ENCODE measurements at places on chromosomes 3 and 15.

DNA sequence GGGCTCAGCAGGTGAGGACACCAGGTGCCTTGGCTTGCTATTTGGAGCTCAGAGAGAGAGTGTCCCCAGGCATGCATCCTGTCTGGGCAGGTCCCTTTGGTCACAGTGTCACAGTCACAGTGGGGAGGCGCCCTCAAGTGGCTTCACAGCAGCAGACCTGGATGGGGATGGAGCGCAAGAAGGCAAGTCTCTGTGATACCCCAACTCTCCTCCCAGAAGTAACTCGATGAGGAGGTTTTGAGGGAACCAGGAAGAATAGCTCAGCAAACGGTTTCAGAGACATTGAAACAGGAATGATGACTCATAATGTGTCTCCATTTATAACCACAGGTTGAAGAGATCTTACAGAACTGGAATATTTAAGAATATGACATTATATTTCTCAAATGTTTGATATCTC lies 66.5 kb upstream of the SH3GL3 start:
- peaks cover 37% of the 10 kb centered on the region for H3K27me3 ChIP-seq
- DNase-seq = no peak
- H3K4me3 ChIP-seq = no peak overlapping the region
- H3K36me3 ChIP-seq = no peaks in the 10 kb centered on the region

DNA sequence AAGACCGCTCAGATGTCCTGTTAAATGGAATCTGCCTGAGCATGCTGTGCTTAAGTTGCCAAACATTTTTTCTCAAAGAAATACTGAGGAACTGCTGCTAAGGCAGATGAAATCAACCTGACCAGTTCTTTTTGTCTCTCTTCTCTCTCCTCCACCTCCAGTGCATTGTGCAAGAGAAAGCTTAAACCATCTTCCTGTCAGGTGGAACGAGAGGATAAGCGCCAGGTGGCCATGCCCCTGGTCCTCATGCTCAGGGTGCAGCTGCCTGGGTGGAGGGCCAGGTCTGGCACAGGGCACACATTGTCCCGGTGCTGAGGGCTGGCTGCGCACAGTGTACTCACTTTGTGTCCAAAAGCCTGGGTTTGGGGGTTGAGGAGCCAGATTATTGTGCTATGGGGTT lies 176.2 kb upstream of the TP63 start:
- H3K36me3 ChIP-seq = no peaks in the 10 kb centered on the region
- H3K27ac ChIP-seq = no peak overlapping the region
- no peak overlapping the region for H3K4me3 ChIP-seq
- no peaks in the 10 kb centered on the region for H3K4me1 ChIP-seq
- H3K27me3 ChIP-seq = no peaks in the 10 kb centered on the region

DNA sequence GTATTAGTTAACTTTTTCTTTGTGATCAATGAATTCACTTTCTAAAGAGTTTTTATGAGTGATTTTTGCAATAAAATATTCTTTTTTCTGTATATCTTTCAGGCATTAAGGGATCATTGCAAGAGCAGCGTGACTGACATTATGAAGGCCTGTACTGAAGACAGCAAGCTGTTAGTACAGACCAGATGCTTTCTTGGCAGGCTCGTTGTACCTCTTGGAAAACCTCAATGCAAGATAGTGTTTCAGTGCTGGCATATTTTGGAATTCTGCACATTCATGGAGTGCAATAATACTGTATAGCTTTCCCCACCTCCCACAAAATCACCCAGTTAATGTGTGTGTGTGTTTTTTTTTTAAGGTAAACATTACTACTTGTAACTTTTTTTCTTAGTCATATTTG lies 24.4 kb downstream of the SELENOT start:
- H3K4me3 ChIP-seq = no peak overlapping the region
- H3K27me3 ChIP-seq = no peaks in the 10 kb centered on the region
- H3K27ac ChIP-seq = no peak overlapping the region
- peaks cover 17% of the 10 kb centered on the region for H3K4me1 ChIP-seq
- DNase-seq = no peak

- no peaks in the 10 kb centered on the region for H3K27me3 ChIP-seq
- H3K4me1 ChIP-seq = no peaks in the 10 kb centered on the region
- no peaks in the 10 kb centered on the region for H3K36me3 ChIP-seq
- DNase-seq = no peak
- H3K4me3 ChIP-seq = no peak overlapping the region
These were observed 46.7 kb upstream of the ATP10A start for GRCh38 chr15:25909806-25910205.

GRCh38 chr15:65778269-65778668 lies 13.8 kb downstream of the DENND4A start:
- DNase-seq = no peak
- H3K27ac ChIP-seq = peak overlapping the region; percentile 43
- H3K36me3 ChIP-seq = peaks cover 26% of the 10 kb centered on the region
- H3K4me3 ChIP-seq = peak overlapping the region; percentile 25
- peaks cover 31% of the 10 kb centered on the region for H3K4me1 ChIP-seq
- H3K27me3 ChIP-seq = no peaks in the 10 kb centered on the region

- H3K36me3 ChIP-seq = no peaks in the 10 kb centered on the region
- no peaks in the 10 kb centered on the region for H3K27me3 ChIP-seq
- H3K27ac ChIP-seq = no peak overlapping the region
- no peak for DNase-seq
These were observed 134.8 kb upstream of the MB21D2 start for GRCh38 chr3:193052354-193053045.

- DNase-seq = no peak
- no peak overlapping the region for H3K27ac ChIP-seq
- H3K4me3 ChIP-seq = no peak overlapping the region
- no peaks in the 10 kb centered on the region for H3K4me1 ChIP-seq
- no peaks in the 10 kb centered on the region for H3K36me3 ChIP-seq
These were observed 357.9 kb downstream of the KCNH8 start for GRCh38 chr3:19506171-19506570.

GRCh38 chr15:81890496-81890895 lies 155.3 kb downstream of the MEX3B start:
- H3K27me3 ChIP-seq = peaks cover 9% of the 10 kb centered on the region
- no peak for DNase-seq
- no peaks in the 10 kb centered on the region for H3K4me1 ChIP-seq
- H3K27ac ChIP-seq = no peak overlapping the region
- no peak overlapping the region for H3K4me3 ChIP-seq
- no peaks in the 10 kb centered on the region for H3K36me3 ChIP-seq

DNA sequence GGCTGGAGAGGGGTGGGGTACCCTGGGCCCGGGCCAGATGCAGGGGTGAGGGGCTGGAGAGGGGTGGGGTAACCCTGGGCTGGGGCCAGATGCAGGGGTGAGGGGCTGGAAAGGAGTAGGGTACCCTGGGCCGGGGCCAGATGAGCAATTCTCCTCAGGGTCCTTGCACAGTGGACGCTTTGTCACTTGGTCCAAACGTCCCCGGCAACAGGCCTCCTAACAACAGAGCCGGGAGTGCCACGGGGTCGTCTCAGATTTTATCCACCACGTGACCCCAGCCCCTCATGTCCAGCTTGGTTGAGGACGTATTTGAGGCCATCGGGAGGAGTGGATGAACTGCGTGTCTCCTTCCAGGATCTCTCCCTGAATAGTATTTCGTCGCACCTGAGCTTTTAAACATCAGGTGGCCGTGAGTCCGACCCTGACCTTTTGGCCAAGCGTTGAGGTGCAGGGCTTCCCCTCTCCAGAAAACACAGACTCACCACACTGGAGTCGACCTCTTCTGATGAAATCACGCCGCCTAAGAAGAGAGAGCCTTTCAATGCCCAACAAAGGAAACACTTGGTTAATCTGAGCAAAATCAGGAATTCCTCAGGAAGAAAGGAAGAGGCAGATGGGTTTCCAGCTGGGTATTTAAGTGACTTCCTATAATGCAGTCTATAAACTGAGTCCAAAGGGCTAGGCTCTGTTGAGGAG lies 12.8 kb upstream of the LRRC15 start:
- H3K4me3 ChIP-seq = no peak overlapping the region
- no peak overlapping the region for H3K27ac ChIP-seq
- H3K4me1 ChIP-seq = no peaks in the 10 kb centered on the region
- DNase-seq = no peak

- H3K36me3 ChIP-seq = peaks cover 4% of the 10 kb centered on the region
- peak overlapping the region; percentile 11 for H3K4me3 ChIP-seq
- no peak overlapping the region for H3K27ac ChIP-seq
- DNase-seq = no peak
These were observed 60.0 kb downstream of the APBA2 start for GRCh38 chr15:28945626-28946230.

DNA sequence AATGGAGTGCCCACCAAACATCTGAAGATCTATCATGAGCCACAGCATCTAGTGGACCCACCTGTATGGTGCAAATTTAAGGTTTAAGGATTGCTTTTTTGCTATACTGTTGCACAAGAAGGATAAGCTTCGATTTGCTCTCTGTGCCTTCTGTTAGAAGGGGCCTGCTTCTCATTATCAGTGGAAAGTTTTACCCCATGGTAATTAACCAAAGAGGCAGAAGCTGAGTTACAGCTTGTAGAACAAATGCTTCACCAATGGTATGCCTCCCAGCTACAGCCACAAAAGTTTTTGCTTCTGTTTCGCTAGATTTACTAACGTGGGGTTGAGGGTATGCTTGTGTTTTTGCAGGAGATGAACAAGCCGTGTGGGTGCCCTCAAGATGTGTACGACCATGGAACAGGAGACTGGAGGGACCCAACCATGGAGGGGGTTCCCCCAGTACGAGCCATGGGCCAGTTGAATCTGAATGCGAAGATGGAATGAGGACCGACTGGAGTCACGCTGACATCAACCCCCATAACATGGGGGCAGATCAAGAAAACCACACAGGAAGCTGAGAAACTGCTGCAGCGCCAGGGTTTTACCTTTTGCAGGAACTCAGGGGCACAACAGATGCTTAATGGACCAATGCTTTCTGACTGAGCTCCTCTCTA lies 43.5 kb downstream of the ACAD9 start:
- H3K36me3 ChIP-seq = no peaks in the 10 kb centered on the region
- peak overlapping the region; percentile 72 for H3K27ac ChIP-seq
- H3K4me3 ChIP-seq = peak overlapping the region; percentile 75
- peaks cover 20% of the 10 kb centered on the region for H3K4me1 ChIP-seq

DNA sequence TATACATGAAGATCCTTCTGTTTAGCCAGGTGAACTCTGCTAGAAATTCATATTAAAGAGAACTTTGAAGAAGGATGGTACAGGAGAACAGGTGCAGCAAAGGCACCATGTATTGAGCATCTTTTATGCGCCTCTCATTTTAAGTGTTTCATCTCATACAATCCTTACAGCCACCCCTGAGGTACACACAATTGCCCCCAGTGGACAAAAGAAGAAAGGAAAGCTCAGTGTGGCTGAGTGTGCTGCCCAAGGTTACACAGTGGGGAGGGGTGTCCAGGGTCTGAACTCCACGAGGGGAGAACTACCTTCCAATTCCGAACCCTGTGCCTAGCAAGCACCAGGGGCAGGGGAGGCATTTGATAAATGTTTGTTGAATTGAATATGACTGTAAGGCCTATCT lies 98.6 kb downstream of the MECOM start:
- DNase-seq = no peak
- H3K4me3 ChIP-seq = no peak overlapping the region
- H3K27me3 ChIP-seq = peaks cover 20% of the 10 kb centered on the region
- no peaks in the 10 kb centered on the region for H3K4me1 ChIP-seq
- H3K36me3 ChIP-seq = no peaks in the 10 kb centered on the region

DNA sequence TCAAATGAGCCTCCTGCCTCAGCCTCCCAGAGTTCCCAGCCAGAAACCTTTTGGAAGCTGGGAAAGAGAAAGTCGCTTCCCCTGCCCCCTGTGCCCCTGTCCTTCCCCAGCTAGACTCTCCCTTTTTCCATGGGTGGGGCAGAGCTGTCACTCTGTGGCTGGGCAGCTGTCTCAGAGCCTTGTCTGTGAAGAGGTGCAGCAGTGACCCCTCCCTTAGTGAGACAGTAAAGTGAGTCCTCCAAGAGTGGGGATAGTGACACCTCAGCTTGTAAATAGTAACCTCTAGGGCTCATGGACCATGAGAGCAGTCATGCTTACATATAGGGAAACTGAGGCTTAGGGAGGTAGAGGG lies 76.3 kb downstream of the SMAD6 start:
- no peak for DNase-seq
- peaks cover 7% of the 10 kb centered on the region for H3K27me3 ChIP-seq
- no peaks in the 10 kb centered on the region for H3K4me1 ChIP-seq
- no peak overlapping the region for H3K27ac ChIP-seq

- H3K36me3 ChIP-seq = no peaks in the 10 kb centered on the region
- H3K27ac ChIP-seq = no peak overlapping the region
- H3K4me3 ChIP-seq = no peak overlapping the region
These were observed 44.4 kb upstream of the SSR3 start for GRCh38 chr3:156599089-156599874.

- no peaks in the 10 kb centered on the region for H3K4me1 ChIP-seq
- H3K27ac ChIP-seq = no peak overlapping the region
- no peak for DNase-seq
- peaks cover 87% of the 10 kb centered on the region for H3K27me3 ChIP-seq
These were observed 14.5 kb upstream of the GLCE start for GRCh38 chr15:69145694-69146492.

- no peak for DNase-seq
- no peaks in the 10 kb centered on the region for H3K27me3 ChIP-seq
- H3K27ac ChIP-seq = no peak overlapping the region
- no peaks in the 10 kb centered on the region for H3K4me1 ChIP-seq
These were observed 354.4 kb downstream of the NTRK3 start for GRCh38 chr15:87901926-87902690.

GRCh38 chr3:69079269-69080159 lies 651 bp downstream of the UBA3 start:
- peak overlapping the region; percentile 80 for H3K4me3 ChIP-seq
- H3K36me3 ChIP-seq = peaks cover 20% of the 10 kb centered on the region
- peak overlapping the region; percentile 77 for H3K27ac ChIP-seq
- H3K4me1 ChIP-seq = peaks cover 55% of the 10 kb centered on the region

- H3K36me3 ChIP-seq = no peaks in the 10 kb centered on the region
- DNase-seq = no peak
- H3K27ac ChIP-seq = no peak overlapping the region
- H3K27me3 ChIP-seq = peaks cover 40% of the 10 kb centered on the region
These were observed 27.1 kb downstream of the CFAP161 start for GRCh38 chr15:81161160-81161673.

DNA sequence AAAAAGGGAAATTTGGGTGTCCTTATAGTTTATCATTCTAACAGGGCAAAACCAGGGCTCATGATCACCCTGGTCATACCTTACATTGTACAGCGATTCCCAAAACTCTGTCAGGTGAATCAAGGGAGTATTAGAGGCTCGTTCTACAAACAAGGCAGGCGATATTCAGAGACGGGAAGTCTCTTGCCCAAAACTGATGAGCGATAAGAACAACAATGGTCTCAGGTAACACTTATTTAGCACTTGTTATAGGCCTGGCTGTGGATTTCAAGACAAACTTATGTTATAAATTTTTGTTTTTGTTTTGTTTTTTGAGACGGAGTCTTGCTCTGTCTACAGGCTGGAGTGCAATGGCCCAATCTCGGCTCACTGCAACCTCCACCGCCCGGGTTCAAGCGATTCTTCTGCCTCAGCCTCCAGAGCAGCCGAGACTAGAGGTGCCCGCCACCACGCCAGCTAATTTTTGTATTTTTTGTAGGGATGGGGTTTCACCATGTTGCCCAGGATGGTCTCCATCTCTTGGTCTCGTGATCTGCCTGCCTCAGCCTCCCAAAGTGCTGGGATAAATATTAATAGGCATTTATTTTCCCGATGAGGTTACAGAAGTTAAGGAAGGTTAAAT lies 12.8 kb downstream of the BCL2L10 start:
- H3K27me3 ChIP-seq = peaks cover 20% of the 10 kb centered on the region
- DNase-seq = no peak
- no peak overlapping the region for H3K27ac ChIP-seq
- H3K36me3 ChIP-seq = no peaks in the 10 kb centered on the region

All from central memory CD8-positive, alpha-beta T cell (primary cell).